ENCODE measurements at places on chromosomes 3 and 15.

DNA sequence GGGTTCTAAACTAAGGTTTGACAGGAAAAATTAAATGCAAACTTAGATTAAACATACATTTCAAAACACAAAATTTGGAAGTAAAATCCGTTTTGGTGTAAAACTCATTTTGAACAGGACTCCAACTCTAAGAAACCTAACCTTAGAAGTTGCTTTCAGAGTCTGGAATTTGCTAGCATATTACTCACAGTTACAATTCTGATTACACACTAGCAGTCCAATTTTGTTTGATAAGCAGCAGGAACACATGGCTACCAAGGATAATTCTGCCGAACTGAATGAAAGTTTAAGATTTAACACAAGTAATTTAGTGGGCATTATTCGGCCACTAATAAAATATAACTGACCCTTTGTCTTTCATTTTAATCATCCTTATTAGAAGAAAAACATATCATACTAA, 49.6 kb downstream of the FRMD5 start:
- no peak for DNase-seq

GRCh38 chr3:30114918-30115317, 491.5 kb upstream of the TGFBR2 start:
- DNase-seq: no peak

- no peak for DNase-seq
Measured at GRCh38 chr3:194267744-194268653, 83.1 kb downstream of the CPN2 start.

DNA sequence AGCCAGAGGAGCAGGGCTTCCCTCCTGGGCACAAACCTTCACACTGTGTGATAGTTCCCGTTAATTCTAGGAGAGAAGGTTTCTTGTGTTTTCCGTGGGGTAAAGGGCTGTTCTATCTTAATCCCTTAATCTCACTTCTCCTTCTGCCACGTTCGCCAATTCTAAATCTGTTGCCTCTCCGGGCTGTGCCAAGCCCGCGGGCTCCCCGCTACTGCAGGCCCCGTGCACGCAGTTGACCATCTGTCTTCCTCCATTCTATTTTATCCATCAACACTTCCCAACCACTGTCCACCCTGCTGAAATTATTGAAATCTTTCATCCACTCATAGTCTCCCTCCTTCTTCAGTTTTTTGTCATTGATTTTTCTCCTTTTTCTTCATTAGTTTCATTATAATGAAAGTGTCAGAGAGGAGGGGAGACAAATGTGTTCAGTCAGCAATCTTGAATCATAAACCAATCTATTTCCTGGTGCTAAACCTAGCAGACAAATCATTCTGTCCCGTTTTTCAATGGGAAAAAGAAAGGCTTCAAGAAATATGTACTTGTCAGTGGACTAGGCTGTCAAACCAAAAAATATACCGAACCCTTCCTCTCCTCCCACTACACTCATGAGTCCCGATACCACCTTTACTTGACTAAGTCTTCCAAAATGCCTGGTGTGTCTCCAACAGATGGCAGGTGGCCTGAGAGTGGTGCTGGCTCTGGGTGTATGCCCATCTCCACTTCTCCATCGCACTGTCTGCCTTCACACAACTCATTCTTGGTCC, 39.6 kb downstream of the SLCO2A1 start:
- no peak for DNase-seq

GRCh38 chr3:124299831-124300230, 307.9 kb upstream of the ROPN1 start:
- no peak for DNase-seq
